ENCODE measurements at places on chromosomes 5 and 9.

DNA sequence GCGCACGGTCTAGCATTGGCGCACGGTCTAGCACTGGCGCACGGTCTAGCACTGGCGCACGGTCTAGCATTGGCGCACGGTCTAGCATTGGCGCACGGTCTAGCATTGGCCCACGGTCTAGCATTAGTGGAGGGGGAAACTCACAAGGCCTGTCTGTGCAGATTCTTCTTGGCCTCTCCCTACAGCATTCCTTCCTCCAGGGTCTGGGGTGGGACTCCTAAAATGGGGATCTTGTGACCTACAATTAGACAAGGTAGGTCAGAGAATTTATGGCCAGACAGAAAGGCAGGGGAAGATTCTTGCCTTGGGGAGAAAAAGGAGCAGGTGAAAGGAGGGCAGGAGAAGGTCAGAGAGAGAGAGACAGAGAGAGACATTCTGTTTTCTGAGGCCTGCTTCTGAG is 5.4 kb upstream of the GBGT1 start:
- DNase-seq, result no peak

DNA sequence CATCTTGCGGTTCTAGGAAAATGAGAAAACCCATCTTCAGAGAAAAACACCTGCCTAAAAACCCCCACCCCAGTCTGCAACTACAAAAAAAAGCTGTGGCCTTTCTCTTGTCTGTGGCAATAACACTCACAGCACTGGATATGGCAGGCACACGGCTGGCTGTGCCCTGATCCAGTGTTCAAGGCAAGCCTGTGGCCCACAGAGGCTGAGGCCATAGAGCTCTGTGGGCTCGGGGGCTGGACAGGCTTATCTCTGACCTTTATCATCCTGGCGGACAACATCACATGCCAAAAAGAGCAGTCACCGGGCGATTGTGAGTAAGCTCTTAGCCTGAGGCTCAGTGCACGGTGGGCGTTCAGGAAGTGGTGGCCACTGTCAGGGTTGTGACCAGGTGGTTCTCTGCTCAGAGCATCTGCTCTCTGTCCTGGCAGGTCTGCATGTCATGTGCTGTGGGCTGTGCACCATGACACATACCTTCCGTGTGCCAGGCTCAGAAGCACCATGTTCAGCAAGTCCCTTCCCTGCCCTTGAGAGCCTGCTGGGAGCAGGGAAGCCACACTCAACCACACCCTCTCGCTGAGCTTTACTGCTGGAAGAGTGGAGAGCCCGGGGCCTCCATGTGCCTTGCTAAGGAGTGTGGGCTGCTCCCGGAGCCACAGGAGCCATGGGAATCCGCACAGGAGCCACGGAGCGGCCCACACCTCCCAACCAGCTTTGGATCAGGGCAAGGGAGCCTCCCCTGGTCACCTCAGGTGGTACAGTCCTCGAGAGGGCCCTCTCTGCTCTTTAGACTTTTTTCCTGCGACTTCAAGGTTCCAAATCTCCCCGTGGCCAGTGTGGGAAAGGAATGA is 34.6 kb upstream of the WDR38 start:
- no peak for DNase-seq

GRCh38 chr5:83077662-83078261 is 415 bp downstream of the XRCC4 start:
- DNase-seq, result no peak

GRCh38 chr5:39657943-39658342 is 233.2 kb upstream of the DAB2 start:
- DNase-seq, result no peak

GRCh38 chr5:80502800-80503199 is 14.9 kb downstream of the FAM151B start:
- no peak for DNase-seq

- no peak for DNase-seq
Observed at GRCh38 chr9:124084087-124084486, 72.5 kb downstream of the LHX2 start.

- no peak for DNase-seq
Observed at GRCh38 chr5:9895302-9895645, 265.1 kb upstream of the TAS2R1 start.

GRCh38 chr5:125207856-125208255 is 461.4 kb upstream of the ZNF608 start:
- DNase-seq, result no peak

- DNase-seq, result no peak
Observed at GRCh38 chr9:76615177-76615603, 149.0 kb upstream of the PCA3 start.

DNA sequence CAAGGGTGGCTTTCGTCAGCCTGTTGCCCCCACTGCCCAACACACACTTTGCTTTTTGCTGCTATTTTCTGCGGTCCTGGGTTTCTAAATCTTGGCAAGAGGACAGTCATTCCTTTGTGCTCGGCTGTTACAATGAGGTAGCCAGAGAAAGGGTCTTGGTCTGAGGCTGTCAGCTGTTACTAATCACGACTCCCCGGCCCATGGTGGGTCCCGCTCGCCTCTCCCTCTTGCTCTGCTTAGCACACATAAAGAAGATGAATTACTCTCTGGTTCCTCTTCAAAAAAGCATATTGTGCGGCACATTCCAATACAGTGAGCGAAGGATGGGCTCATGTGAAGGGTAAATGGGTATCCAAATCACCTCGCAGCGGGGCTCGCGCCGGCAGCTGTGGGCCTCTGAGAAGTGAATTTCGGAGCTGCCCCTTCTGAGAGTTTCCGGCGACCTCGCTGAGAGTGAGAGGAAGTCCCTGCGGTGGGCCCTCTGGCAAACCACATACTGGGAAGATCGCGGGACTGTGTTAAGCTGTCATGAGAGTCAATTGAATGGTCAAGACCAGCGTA is 56.0 kb downstream of the SLC1A3 start:
- DNase-seq, result no peak

DNA sequence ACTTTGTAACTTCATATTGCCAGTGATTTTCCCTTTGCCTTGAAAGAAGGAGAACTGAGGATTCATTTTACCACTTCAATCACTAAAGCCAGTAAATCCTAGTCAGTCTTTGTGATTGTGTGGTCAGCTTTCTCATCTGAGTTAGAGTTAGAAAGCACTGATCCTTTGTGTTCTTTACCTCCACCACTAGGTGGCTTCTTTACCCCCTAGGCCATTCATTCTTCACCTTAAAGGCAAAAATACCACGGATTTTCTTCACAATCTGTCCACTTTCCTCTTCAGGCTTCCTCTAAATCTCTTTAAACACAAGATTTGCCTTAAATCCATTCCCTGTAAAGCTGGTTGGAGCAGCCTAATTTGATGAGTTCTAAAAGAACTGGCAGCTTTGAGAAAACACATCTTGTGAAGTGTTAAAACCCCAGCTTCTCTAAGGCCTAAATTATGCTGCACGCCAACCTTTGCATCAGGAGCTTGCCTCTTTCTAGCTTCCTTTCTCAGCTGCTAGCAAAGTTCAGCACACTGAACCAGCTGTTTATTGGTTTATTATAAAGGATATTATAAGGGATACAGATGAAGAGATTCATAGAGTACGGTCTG is 20.4 kb downstream of the BDP1 start:
- DNase-seq, result no peak

GRCh38 chr9:82882748-82883147 is 180.2 kb downstream of the RASEF start:
- no peak for DNase-seq

- no peak for DNase-seq
Observed at GRCh38 chr5:90056911-90057705, 352.4 kb downstream of the CETN3 start.

GRCh38 chr9:134993416-134993815 is 75.7 kb upstream of the FCN1 start:
- no peak for DNase-seq

DNA sequence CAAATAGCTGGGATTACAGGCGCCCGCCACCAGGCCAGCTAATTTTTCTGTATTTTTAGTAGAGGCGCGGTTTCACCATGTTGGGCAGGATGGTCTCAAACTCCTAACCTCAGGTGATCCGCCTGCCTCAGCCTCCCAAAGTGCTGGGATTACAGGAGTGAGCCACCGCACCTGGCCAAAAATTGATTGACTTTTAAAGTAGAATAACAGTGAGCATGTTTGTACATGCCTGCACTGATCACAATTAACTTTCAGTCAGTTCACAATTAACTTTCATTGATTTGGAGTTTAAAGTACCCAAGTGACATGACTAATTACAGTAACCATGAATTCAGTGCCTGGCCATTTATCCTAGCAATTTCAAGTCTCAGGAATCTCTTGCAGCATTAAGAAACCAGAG is 61.3 kb downstream of the ANKH start:
- DNase-seq, result no peak

- DNase-seq, result no peak
Observed at GRCh38 chr5:159902444-159903121, 13.7 kb upstream of the ADRA1B start.

DNA sequence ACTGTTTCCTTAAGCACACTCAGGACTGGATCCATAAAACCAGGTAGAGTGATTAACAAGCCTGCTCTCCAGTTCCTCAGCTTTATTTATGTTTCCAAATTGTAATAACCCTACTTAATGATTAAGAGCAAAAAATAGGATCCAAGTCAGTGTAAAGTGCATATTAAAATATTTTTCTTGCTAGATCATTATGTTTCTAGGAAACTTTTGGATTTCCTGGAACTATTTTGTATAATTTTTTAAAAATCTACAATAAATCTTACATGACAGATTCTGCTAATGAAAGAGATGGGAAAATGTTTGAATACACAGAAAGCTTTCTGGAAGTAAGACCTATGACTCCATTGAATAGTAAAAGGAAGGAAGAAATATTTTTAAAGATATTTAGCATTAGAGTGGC is 35.5 kb downstream of the BHMT start:
- DNase-seq, result no peak

DNA sequence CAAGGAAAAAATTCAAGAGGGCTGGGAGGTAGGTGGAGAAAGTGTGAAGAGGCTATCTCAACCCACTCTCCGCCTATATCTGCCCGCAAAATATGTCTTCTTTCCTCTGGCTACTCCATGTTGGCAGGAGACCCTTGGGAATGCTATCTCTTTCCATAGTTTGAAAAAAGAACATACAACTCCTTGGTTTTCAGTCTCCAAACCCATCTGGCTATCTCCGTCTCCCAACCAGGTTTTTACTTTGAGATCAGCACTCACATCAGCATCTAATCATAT is 109.9 kb upstream of the IFNE start:
- no peak for DNase-seq

DNA sequence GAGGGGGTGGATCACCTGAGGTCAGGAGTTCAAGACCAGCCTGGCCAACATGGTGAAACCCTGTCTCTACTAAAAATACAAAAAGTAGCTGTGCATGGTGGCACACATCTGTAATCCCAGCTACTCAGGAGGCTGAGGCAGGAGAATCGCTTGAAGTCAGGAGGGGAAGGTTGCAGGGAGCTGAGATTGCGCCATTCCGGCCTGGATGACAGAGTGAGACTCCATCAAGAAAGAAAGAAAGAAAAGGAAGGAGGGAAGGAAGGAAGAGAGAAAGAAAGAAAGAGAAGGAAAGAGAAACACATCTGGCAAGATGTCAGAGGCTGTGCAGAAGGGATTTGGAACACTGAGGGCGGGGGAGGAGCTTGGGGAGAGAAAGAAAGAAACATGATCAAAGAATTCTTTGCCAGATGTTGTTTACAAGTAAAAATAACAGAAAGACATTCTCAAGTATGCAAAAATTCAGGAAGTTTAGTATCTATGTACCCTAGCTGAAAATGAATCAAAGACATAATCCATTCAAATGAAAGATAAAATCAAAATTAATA is 93.7 kb downstream of the AK8 start:
- no peak for DNase-seq

GRCh38 chr5:147554261-147554817 is 44.5 kb upstream of the DPYSL3 start:
- no peak for DNase-seq

Measured in stimulated activated CD4-positive, alpha-beta T cell treated with anti-CD3 and anti-CD28 coated beads, Interleukin-15, amount 100 ng/mL, for 1 hour (primary cell).